Activated CD4-positive, alpha-beta T cell treated with anti-CD3 and anti-CD28 coated beads, Interleukin-2, amount 50 U/mL, for 16 hours (primary cell): ENCODE measurements at places on chromosomes 11 and 22.
A peak's percentile ranks its signal among the peaks of the same experiment; 100 is the strongest.

- peak; percentile 54 for DNase-seq
Observed at GRCh38 chr11:72333661-72334060, 89.7 kb upstream of the PHOX2A start.

- no peak for DNase-seq
Observed at GRCh38 chr22:33397381-33397907, 339.3 kb upstream of the SYN3 start.

- no peak for DNase-seq
Observed at GRCh38 chr11:99424313-99425084, 403.8 kb downstream of the CNTN5 start.

GRCh38 chr11:127050186-127050585, 49.6 kb upstream of the KIRREL3 start:
- DNase-seq: no peak

DNA sequence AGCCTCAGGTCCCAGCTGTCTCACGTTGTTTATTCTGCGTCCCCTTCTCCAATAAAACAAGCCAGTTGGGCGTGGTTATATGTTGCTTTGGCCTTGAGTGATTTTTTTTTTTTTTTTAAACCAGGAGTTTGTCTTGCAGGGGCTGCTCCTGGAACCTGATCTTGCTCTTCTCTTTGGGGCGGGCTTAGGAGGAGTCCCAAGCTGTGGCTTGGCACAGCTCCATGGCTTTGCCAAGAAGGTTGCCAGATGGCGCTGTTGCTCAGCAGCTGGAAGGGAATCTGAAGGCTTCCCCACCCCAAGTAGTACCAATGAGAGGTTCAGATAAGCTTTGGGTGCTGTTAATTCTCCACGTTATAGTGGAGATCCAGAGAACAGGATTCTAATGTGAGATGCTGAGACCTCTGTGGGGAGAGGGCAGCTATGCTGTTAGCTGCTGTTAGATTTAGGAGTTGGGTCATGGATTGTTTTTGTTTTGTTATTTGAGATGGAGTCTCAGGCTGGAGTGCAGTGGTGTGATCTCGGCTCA, 2.0 kb upstream of the FERMT3 start:
- peak; percentile 74 for DNase-seq

DNA sequence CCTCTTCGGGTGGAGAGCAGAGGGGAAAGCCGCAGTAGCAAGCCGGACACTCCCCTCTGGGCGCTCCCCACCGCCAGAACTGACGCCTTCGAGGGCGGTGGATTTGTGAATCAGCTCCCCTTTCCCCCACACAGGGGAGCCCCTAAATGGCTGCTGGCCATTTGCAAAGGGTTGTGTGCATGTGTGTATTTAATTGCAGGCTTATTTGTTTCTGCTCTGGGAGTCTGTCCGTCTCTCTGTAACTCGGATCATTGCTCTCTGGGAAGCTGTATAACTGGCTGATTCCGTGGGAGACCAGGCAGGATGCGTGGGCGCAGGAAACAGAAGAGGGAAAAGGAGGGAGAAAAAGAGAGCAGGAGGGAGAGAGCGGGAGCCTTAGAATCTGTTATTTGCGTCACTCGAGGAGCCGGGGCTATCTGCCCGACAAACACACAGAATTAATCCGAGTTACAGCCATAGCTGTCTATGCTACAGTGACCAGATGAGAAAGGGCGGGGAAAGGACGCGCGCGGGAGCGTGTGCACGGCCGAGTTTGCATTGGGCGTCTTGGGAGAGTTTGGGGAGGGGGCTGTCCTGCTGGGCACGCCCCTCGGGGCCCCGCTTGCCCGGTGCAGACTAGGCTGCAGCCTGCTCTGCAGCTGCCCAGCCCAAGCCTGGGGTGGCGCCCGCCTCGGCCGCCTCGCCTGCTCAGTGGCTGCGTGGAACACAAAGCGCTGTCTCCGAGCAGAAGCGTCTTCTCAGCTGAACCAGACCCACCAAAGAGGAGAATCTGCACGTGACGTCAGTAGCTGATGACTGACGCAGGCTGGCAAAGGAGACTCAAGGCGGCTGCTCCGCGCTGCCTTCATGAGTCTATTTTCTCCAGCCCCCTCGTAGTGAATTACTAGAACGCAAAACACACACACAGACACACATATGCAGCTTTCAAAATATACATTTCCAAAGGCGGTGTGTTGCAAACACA, 105.3 kb upstream of the HSD17B12 start:
- DNase-seq: no peak

- DNase-seq: no peak
Observed at GRCh38 chr11:66321606-66322005, 4.8 kb upstream of the CD248 start.

GRCh38 chr22:41681616-41682015, 7.1 kb downstream of the SNU13 start:
- no peak for DNase-seq
